ENCODE measurements at places on chromosomes 16 and 17. TPM values are rescaled to one million over a fixed set of nuclear protein-coding genes. Genes with fewer than 3 reads are reported as not detected.

Gene BANP
- 23.4 TPM for total RNA-seq

Gene SRCIN1
- total RNA-seq, result not detected

Gene JUP
- total RNA-seq, result 47.9 TPM

Gene ORAI3
- total RNA-seq, result 39.0 TPM

Gene C1QTNF1
- 435 TPM for total RNA-seq

Gene PHF12
- 35.0 TPM for total RNA-seq

DNA sequence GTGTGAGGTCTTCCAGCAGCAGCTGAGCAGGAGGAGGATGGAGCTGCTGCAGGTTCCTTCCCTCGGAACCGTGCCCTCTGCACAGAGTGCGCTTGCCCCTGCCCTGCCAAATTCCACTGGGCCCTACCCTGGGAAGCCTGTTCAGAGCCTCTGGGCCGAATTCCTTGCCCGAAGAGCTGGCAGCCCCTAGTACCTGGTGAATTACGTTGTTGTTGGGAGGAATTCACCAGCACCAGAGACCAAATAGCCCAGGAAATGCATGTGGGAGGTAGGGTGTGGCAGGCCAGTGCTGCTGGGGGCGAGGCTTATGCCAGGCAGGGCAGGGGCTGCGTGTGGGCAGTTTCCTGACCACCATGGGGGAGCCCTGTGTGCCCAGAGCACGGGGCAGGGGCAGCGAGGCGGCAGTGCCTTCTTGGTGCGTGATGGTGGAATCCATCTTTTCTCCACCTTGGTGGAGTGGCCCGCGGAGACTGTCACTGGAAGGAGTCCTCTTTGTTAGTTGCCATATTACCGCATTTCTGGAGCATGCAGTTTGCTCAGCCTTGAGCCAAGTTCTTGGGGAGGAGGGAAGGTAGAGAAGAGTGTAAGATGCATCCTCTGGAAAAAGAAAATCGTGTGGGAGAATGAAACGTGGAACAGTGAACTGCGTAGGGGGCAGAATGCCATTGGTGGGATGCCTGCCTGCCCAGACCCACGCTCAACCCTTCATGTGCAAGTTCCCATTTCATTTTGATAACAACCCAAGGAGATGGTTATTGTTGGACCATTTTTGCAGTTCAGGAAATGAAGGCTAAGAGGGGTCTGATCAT is 2.3 kb downstream of the MRC2 start:
- peaks cover 27% of the 10 kb centered on the region for H3K4me1 ChIP-seq
- no peaks in the 10 kb centered on the region for H3K36me3 ChIP-seq
- H3K27me3 ChIP-seq, result no peaks in the 10 kb centered on the region
- no peak for DNase-seq

- no peak overlapping the region for H3K27ac ChIP-seq
- H3K36me3 ChIP-seq, result no peaks in the 10 kb centered on the region
- no peak overlapping the region for H3K4me3 ChIP-seq
- no peaks in the 10 kb centered on the region for H3K27me3 ChIP-seq
- H3K4me1 ChIP-seq, result no peaks in the 10 kb centered on the region
These were observed 32.6 kb upstream of the ZNF469 start for GRCh38 chr16:88349903-88350900.

DNA sequence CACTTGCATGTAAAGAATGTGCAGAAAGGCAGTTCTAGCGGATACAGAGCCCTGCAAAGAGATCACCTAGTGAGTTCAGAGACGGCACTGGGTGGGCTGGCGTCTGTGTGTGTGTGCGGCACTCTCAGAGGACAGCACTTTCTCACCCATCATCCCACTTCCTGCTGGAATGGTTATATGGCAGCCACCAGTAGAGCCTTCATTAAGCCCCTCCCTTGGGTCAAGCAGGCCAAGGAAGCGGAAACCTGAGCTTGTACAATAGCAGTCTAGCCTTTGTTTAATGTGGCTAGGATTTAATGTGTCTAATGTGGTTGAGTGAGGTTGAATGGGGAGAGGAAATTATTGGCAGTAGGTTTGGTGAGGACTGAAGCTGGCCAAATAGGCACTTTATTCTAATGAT is 88.3 kb upstream of the ELAC2 start:
- H3K4me1 ChIP-seq, result no peaks in the 10 kb centered on the region
- H3K36me3 ChIP-seq, result no peaks in the 10 kb centered on the region
- no peaks in the 10 kb centered on the region for H3K27me3 ChIP-seq
- H3K27ac ChIP-seq, result no peak overlapping the region

GRCh38 chr16:57570301-57571070 is 28.0 kb downstream of the ADGRG5 start:
- H3K36me3 ChIP-seq, result no peaks in the 10 kb centered on the region
- no peak overlapping the region for H3K27ac ChIP-seq
- no peak overlapping the region for H3K4me3 ChIP-seq
- H3K4me1 ChIP-seq, result no peaks in the 10 kb centered on the region

DNA sequence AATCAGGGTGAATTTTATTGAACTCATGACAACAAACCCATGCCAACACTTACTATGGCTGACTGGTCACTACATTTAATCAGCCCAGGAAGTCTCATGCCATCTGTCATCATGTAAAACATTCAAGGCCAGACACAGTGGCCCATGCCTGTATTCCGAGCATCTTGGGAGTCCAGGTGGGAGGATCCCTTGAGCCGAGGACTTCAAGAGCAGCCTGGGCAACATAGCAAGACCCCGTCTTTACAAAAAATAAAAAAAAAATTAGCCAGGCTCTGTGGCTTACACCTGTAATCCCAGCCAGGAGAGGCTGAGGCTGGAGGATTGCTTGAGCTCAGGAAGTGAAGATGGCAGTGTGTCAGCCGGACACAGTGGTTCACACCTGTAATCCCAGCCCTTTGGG is 4.9 kb upstream of the MED1 start:
- H3K4me1 ChIP-seq, result no peaks in the 10 kb centered on the region
- DNase-seq, result peak; percentile 44
- H3K4me3 ChIP-seq, result no peak overlapping the region
- no peaks in the 10 kb centered on the region for H3K27me3 ChIP-seq
- no peak overlapping the region for H3K27ac ChIP-seq

- peak overlapping the region; percentile 20 for H3K27ac ChIP-seq
- H3K27me3 ChIP-seq, result no peaks in the 10 kb centered on the region
- DNase-seq, result peak; percentile 77
- peaks cover 5% of the 10 kb centered on the region for H3K36me3 ChIP-seq
These were observed 16.8 kb downstream of the PIEZO1 start for GRCh38 chr16:88768071-88768783.

DNA sequence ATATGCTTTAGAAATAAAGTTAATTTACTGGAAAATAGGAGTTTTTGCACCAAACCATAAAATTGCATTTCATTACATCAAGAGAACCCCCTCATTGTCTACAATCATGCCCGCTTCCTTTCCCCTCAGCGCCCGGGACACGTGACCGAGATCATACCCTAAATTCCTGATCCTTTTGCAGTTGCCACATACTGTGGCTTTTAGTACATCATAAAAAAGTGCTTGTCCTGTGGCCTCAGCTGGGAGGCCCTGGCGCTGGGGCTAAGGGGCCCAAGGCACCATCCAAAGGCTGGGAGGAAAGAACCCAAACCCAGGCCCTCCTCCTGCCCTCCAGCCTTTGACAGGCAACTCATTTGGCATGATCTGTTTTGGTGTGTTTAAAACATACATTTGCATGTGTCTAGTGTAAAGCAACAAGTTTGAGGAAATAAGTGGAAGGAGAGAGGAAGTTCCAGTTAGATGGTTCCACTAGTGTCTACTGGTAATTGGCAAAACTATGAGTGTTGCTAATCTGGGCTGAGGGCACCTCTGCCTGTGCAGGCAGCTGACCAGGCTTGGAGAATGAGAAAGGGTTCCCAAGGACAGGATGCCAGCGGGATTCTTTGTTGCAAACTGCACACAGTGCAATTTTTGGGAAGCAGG is 6.0 kb downstream of the CDK5R1 start:
- peak; percentile 47 for DNase-seq
- H3K27me3 ChIP-seq, result no peaks in the 10 kb centered on the region
- H3K4me1 ChIP-seq, result peaks cover 18% of the 10 kb centered on the region
- no peak overlapping the region for H3K27ac ChIP-seq

GRCh38 chr17:79280866-79281572 is 206.4 kb downstream of the ENGASE start:
- no peak for DNase-seq
- no peaks in the 10 kb centered on the region for H3K36me3 ChIP-seq
- no peak overlapping the region for H3K4me3 ChIP-seq
- no peak overlapping the region for H3K27ac ChIP-seq
- H3K27me3 ChIP-seq, result no peaks in the 10 kb centered on the region

DNA sequence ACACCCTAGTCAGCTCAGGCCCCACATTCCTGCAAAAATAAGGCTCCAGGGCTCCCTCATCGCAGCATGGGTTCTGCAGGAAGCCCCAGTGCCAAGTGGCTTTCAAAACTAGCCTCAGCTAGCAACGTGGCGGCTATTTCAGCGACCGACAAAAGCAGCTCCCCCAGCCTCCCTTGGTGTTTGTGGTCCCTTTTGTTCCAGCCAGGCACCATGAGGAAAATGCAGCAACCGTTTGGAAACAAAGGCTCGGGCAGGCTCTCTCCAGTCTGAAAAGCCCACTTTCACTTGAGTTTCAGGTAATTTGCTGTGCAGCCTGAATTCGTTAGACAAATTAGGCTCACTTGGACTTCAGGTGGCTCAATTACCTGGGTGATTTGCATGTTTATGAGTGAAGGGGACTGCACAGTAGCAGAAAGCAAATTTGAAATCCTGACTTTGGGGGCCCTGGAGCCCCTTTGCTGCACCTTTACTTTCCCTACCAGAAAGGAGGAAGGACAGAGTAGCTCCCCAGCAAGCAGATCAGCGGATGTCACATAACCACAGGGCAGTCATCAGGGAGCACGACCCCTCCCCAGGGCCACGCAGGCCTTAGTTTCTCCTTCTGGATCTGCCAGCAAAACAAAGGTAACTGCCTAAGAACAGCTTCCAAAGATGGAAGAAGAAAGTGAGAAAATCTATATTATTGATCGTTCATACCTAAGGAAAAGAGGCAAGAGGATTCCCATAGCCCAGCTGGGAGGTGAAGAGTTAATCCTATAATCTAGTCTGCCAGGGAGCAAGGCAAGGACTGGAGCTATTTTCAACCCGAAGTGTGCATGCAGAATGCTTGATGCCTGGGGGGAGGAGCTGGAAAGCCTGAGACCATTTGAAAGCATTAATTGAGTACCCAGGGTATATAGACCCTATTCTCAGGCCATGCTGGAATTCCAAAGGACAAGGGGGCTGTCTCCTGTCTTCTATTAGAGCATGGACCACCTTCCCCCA is 143.1 kb upstream of the SDK2 start:
- H3K4me3 ChIP-seq, result no peak overlapping the region
- no peaks in the 10 kb centered on the region for H3K27me3 ChIP-seq
- no peaks in the 10 kb centered on the region for H3K36me3 ChIP-seq
- peak; percentile 44 for DNase-seq
- H3K4me1 ChIP-seq, result no peaks in the 10 kb centered on the region

DNA sequence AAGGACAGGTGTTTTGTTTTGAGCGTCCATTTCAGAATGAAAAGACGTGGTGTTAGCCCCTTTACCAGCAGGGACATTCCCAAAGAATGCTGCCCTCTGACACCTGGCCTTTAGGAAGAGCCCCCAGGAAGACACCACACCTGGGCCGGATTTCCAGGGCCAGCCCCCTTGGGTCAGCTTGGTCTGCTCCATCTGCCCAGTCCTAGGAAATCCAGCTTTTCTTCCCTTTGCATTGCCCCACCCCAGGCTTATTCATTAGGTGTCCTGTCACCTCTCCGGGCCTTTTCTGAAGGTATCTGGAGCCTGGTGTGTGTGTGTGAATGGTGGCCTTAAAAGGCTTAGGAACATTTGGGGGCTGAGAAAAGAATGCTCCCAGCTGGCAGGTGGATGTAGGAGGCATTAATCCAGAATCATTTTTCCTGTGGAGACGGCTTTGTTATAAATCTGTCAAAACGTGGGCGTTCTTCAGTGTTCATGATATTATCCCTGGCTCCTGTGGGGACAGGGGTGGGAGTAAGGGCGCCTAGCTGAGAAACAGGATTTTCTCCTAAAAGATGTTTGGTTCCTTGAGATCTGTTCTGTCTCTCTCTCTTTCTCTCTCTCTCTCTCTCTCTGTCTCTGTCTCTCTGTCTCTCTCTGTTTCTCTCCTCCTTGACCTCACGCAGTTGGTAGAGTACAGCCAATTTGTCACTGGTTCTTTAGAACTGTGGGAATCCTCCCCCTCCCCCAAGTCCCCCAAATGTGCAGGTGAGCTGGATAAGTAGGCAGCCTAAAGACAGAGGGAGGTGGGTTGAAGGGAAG is 84.0 kb downstream of the NTN1 start:
- peak overlapping the region; percentile 65 for H3K27ac ChIP-seq
- H3K4me3 ChIP-seq, result no peak overlapping the region
- H3K4me1 ChIP-seq, result peaks cover 9% of the 10 kb centered on the region
- DNase-seq, result no peak
- H3K27me3 ChIP-seq, result no peaks in the 10 kb centered on the region
- no peaks in the 10 kb centered on the region for H3K36me3 ChIP-seq

GRCh38 chr16:8622315-8622656 is 788 bp downstream of the METTL22 start:
- peaks cover 10% of the 10 kb centered on the region for H3K4me1 ChIP-seq
- H3K27ac ChIP-seq, result no peak overlapping the region
- H3K36me3 ChIP-seq, result peaks cover 19% of the 10 kb centered on the region

- DNase-seq, result no peak
- no peaks in the 10 kb centered on the region for H3K36me3 ChIP-seq
- no peak overlapping the region for H3K4me3 ChIP-seq
- no peaks in the 10 kb centered on the region for H3K4me1 ChIP-seq
- H3K27ac ChIP-seq, result no peak overlapping the region
These were observed 15.6 kb downstream of the PLEKHG4 start for GRCh38 chr16:67294938-67295361.

GRCh38 chr16:8677481-8677880 is 3.1 kb downstream of the ABAT start:
- H3K4me1 ChIP-seq, result peaks cover 11% of the 10 kb centered on the region
- no peaks in the 10 kb centered on the region for H3K36me3 ChIP-seq
- H3K27me3 ChIP-seq, result no peaks in the 10 kb centered on the region
- no peak for DNase-seq
- H3K4me3 ChIP-seq, result no peak overlapping the region

DNA sequence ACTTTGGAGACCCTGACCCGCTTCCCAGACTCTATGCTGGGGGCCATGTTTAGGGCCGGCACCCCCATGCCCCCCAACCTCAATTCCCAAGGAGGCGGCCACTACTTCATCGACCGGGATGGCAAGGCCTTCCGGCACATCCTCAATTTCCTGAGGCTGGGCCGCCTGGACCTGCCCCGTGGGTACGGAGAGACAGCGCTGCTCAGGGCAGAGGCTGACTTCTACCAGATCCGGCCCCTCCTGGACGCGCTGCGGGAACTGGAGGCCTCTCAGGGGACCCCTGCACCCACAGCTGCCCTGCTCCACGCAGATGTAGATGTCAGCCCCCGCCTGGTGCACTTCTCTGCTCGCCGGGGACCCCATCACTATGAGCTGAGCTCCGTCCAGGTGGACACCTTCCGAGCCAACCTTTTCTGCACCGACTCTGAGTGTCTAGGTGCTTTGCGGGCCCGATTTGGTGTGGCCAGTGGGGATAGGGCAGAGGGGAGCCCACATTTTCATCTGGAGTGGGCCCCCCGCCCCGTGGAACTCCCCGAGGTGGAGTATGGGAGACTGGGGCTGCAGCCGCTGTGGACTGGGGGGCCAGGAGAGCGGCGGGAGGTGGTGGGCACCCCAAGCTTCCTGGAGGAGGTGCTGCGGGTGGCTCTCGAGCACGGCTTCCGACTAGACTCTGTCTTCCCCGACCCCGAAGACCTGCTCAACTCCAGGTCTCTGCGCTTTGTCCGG is 1.1 kb downstream of the KCTD11 start:
- H3K27me3 ChIP-seq, result no peaks in the 10 kb centered on the region
- peak overlapping the region; percentile 98 for H3K4me3 ChIP-seq
- H3K27ac ChIP-seq, result peak overlapping the region; percentile 100
- H3K4me1 ChIP-seq, result peaks cover 11% of the 10 kb centered on the region
- no peaks in the 10 kb centered on the region for H3K36me3 ChIP-seq

Data from ascending aorta (tissue), 2 donors.